ENCODE measurements at places on chromosomes 13 and 19.
A peak's percentile ranks its signal among the peaks of the same experiment; 100 is the strongest.

DNA sequence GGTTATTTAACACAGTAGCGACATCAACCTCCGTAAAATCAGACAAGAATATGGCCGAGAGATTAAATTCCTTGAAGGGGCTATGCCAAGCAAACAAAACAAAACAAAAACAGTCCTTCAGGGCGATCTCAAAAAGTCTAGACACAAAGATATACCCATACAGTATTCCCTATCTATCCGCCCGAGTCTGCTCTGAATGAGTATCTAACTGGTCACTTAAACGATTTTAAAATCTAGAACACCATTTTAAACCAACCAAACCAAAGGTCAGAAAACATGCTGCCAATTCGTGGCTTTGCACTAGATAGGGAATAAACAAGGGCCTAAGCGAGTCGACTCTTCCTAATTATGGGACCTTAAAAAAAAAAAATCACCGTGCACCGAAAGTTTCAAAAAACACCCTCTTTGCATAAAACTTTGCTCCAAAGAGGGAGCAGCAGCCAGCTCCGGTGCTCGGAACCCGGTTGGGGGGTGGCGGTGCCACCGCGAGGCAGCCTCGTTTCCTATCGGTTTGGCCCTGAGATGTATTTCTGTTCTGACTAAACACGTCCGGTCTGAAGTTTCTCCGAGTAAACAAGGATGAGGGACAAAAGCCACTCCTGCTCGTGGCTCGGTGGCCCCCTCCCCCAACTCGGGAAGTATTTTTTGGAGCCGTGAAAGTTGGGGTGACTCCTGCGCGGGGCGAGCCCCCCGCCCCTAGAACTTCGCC, 1.8 kb downstream of the HMGB1 start:
- peak; percentile 60 for DNase-seq

DNA sequence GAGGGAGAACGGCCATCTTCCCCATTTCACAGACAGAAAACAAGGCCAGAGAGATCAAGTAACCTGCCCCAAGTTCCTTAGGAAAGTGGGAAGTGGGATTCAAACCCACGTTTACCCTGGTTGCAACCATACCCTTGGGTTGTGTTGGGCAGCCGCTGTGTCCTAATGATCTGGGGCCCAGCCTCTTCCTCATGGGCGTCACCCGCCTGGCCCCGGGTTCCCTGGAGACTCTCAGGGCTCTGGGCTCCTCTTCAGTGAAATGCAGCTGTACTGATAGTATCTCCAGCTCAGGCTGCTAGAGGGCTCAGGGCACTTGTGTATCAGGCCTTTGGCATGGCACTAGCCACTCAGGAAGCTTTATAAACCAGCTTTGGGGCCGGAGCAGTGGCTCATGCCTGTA, 9.8 kb downstream of the TMED1 start:
- no peak for DNase-seq

DNA sequence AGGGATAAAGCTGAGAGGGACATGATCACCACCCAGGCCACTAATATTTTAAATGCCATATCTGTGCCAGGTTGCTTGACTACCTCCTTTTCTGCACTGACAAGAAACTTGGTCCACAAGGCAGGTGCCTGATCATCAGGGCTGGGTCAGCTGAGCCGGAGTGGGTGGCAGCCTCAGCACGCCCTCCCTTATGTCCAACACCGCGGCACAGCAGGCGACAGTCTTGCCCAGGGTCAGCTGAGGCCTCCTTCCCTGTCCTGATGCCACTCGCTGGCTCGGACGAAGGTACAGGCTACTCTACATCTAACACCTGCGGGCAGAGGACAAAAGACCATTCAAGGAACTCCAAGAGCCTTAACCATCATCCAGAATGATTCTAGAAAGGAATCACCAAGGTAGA, 16.9 kb downstream of the ZC3H4 start:
- DNase-seq = no peak

DNA sequence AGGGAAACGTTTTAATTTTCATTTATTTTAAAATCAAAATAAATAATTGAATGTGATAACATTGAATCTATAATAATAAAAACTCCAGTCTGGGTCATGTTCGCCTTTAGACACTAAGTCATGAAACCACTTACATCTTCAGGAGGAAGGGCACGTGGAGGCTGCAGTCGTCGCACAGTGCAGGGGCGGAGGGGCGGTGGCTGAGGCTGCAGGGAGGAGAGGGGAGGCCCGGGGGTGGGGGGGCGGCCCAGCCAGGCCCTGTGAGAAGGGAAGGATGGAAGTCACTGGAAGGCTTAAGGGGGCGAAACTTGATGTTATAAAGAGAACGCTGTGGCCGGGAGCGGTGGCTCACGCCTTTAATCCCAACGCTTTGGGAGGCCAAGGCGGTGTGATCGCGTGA, 14.9 kb upstream of the LATS2 start:
- DNase-seq = no peak

DNA sequence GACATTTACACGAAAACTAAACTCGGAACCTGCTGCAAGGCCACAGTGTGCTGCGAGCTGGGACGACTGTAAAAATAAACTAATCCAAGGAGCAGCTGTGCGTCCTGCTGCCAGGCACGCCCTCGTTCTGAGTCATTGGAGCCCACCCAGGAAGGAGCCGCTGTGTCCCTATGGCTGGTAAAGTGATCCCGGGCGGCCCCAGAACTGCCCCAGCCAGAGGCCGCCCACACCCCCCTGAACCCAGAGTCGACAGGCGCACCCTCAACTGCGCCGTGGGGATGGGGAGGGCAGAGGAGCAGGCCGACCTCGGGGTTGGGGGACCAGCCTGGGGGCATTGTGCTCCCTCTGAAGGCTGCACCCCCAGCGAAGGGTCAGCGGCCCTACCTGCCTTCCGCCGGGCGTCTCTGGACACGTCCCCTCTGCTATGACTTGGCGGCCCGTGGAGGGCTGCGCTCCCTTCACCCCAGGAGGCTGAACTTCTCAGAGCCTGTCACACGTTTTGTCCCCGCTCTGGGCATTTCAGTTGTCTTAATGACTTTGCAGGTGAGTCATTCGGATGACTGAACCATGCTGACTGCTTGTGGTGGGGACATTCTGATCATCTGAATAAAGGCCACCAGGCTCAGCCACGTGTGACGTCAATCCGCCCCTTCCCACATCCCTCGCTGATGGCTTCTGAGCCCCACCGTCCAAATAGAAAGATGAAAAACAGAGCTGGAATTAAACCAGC, 42.7 kb downstream of the ADPRHL1 start:
- DNase-seq = no peak

DNA sequence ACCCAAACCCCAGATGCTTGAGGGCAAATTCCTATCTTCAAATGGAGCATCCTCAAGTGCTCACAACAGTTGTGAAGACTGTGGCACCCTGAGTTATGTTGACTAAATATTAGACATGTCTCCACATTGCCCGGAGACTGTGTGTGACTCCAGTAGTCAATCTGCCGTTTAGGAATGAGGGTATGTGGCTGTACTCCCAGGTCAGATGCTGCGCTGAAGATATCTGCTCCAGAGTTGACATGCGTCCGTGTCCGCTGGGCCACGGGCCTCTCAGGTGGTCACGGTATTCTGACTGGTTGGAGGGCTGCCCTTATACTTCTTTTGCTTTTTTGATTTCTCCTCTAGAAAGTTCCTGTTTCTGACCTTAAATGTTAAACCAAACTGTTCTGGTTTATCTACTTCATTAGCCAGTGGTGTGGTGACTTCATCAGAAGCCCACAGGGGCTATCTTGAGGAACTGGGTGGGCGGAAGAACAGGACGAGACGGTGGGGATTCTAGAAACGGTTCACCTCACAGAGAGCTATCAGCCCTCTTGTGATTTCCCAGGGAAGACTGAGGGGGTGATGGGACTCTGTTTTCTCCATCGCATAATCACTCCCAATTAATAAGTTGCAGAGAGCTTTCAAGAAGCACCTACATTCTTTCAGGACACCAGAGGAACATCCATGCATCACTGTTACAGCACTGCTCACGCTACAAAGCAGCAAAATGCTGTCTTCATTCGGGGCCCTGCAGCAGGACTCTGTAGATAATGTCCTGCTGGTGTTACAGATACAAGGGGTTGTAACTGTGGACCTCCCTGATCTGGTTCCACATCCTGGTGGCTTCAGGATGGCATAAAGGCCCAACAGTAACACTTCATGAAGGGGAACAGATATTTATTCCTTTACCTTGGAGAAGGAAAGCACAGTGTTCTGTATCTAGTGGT, 1.3 kb upstream of the LCP1 start:
- DNase-seq = no peak

- peak; percentile 73 for DNase-seq
Measured at GRCh38 chr19:40716031-40716481, 630 bp downstream of the COQ8B start.

- no peak for DNase-seq
Measured at GRCh38 chr13:86788616-86789015, 882.6 kb upstream of the SLITRK5 start.

DNA sequence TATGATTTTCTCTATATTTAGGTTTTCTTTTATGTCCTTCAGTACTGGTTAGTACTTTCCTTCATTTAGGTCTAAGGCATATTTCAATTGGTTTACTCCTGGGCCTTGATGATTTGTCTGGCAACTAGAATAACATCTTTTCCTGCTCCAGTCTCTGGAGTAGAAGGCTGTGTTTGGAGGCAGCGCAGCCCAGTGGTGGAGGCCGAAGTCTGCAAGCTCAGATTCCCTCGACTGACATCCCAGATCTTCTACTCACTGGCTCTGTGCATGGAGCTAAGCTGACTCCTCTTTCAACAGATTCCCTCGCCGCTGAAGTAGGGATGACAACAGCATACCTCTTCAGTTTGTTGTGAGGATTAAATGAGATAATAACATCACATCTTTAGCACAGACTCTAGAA, 141.0 kb downstream of the RAP2A start:
- DNase-seq = no peak

DNA sequence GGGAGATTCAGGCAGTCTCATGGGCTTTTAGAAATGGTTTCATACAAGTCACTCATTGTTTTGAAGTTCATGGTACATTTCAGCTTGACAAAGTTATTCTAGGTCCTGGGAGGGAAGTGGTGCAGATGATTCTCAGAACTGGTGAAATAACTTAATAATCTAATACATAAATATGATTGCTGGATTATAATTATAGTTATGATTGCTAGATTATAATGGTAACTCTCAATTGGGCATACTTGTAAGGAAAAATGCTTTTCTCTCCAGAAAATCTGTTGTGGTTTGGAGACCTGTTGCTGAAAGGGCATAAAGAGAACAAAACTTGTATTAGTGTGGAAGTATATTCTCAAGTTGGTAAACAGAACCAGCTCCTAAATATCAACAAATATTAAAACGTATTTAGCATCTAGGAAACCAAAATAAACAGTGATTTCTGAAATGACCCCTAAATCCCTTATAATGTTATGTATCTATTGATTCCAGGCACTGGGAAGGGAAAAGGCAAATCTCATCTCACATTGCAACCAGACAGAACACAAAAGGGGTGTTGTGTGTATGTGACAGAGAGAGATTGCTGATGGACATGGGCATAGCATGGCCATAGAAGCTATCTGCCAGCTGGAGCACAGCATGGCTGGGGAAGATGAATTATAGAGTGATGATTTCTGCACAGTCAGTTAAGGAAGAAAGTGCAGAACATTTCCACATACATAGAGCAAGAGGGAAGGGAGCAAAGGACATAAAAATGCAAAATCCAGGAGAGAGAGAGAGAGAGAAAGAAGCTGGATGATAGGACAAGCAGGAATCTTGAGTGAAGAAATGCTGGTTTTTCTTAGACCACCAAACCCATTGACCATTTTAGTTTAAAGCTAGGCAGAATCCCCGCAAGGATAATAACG, 87.1 kb upstream of the FRY start:
- no peak for DNase-seq

DNA sequence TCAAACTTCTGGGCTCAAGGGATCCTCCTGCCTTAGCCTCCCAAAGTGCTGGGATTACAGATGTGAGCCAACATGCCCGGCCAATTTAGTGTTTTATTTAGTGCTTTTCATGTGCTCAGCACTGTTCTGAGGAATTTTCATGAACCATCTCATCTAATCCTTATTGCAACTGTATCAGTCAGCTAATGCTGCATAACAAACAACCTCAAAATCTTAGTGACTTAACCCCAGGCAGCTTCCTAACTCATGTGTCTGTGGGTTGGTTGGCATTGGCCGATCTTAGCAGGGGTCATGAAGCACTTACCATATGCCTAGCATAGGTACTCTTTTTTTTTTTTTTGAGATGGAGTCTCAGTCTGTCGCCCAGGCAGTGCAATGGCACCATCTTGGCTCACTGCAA, 6.2 kb upstream of the SDHAF1 start:
- no peak for DNase-seq

All from activated CD4-positive, alpha-beta T cell treated with anti-CD3 and anti-CD28 coated beads, Interleukin-2, amount 50 U/mL, for 4 hours (primary cell).